ENCODE measurements at places on chromosomes 11 and 22.
A peak's percentile ranks its signal among the peaks of the same experiment; 100 is the strongest.

DNA sequence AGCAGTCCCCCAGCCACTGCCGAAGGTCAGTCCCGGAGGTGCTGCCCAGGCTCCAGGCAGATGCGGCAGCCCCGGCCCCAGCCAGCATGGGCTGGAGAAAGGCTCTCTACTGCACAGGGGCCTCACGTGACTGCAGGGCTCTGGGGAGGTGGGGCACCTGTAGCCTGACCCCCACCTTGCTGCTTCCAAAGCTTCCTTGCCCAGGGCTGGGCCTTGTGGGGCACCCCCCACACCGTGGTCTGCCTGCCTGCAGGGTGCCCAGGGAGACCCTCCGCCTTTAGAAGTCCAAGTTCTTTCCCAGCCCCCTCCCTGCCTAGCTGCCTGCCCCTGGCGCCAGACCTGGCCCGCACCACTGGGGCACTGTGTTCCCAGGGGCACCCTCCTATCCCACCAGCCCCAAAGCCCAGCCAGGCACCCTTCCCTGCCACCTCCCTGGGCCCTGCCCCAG, 28.4 kb upstream of the TXNRD2 start:
- DNase-seq, result no peak

DNA sequence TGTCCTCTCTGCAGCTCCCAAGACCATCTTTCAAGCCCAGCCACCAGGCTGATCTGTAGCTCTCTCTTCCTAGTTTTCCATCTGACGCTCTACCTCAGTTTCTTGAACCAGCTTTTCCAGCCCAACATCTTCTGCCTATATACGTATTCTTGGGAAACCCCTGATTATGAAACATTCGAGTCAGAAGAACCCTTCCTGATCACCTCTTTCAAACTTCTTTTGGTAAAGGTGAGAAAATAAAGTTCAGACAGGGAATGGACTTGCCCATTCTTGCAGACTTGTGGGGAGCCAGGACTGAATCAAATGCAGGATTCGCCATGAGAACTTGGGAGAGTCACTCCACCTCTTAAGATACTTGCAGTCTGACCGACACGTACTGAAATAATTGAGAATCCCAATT, 169.5 kb upstream of the NARS2 start:
- DNase-seq, result no peak

DNA sequence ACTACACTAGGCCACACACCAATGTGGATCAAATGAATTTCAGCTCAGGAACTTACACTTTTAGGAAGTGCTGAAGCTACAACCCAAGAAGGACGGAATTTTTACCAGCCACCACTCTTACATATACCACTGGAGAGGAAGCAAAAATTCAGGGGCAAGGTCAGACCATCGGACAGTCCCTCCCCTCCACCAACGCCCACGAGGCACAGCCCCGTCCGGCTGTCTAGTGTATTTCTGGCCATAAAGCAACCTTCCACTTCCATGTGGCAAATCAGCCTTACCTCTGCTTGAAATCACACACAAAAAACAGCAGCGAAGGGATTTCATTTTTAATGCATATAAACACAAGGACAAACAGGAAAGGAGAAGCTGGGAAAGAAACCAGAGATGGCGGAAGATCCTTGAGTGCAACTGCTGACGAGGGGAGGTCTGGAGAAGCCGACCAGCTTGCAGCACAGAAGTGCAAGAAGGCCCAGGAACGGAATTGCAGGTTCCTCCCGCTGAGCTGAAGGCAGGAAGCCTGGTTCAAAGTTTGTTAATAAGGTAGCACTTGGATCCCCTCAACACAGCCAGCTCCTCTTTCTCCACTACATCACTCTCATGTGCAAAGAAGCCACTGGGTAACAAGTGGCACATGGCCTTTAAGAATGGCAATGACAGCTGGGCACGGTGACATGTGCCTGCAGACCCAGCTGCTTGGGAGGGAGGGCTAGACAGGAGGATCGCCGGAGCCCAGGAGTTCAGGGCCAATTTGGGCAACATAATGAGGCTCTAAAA, 71.5 kb downstream of the SHANK2 start:
- no peak for DNase-seq

DNA sequence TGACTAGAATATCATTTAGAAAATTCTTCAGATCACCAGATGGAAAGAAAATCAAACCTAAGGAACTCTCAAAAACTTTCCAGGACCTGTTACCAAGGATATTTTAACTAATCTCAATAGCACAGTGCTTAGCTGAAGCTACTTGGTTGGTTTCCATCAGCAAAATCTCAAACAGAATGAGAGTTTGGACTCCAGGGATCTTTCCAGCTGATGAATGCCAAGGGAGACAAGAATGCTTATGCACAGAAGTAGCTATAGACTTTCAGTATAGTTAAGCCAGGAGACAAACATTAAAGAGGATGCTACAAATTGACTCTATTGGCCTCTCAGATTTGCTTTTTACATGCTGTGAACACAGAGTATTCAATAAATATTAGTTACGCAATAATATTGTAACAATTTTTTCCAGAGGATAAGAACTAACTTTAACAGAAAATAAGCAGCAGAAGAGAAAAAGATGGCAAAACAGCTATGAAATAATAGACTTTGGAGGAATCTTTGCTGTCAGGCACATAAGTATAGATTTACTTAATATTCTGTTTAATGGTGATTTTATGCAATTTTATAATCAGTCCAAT, 331.4 kb downstream of the DLG2 start:
- DNase-seq, result no peak

DNA sequence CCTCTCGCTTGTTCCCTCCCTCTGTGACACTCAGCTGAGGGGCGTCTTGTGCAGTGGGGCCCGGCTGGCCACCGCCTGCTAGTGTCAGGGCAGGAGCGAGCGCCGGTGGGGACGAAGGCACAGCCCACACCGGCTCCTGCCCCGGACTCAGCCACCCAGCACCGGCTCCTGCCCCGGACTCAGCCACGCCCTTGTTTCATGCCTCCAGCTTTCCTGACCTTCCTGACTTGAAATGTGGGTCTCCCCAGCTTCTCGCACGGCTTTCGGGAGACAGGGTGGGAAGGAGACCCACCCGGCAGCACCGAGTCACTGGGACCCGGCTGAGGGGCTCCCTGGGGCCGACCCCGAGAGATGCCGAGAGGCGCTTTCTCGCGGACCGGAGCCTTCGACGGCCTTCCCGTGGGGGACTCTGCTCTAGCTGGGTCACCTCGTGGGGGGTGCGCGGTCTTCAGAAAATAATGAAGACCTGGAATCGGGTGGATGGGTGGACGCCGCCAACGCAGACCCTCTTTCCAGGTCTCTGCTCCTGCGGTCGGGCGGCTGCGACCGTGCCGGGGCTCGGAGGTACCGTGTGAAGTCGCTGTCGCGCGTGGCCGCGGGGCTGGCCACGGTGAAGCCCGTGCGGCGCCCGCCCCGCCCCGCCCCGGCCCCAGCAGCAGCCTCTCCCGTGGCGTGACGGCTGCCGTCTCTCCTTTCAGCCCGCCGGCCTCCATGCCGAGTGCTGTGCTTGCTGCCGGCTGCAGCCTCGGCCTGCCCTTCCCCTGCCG, 10.2 kb downstream of the GLB1L2 start:
- DNase-seq, result no peak

- DNase-seq, result peak; percentile 64
These were observed at the start of gene TBC1D10A for GRCh38 chr22:30326706-30327362. TSS of gene TBC1D10A (minus strand) at chr22:30326941. CDS start at chr22:30326881, 60 bp downstream.

GRCh38 chr11:96205460-96205809, 137.6 kb downstream of the MAML2 start:
- DNase-seq, result no peak

GRCh38 chr11:118142081-118142480, 10.5 kb downstream of the SCN4B start:
- no peak for DNase-seq

GRCh38 chr11:122365610-122366360, 249.8 kb upstream of the BLID start:
- DNase-seq, result no peak

GRCh38 chr22:37051391-37052385, at the start of gene KCTD17:
TSS of gene KCTD17 (plus strand) at chr22:37051742. CDS start at chr22:37051761, 19 bp downstream.
- DNase-seq, result no peak

DNA sequence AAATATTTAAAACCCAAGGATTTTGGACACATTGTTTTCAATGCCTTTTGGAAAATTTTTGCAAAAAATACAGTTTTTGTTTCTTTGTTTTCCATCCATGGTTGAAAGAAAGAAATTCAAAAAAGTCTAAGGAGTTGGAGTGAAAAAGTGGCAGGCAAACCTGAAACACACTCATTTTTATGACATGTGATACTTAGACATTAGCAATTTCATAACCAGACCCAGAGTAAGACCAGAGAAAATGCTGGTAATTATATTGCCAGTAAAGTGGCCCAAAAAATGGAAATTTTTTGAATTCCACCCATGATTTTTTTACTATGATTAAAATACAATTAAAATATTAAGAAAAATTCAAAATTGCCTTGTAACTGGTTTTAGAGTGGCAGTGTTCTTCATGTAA, 128.2 kb downstream of the SLC17A6 start:
- no peak for DNase-seq

- DNase-seq, result no peak
These were observed 3.7 kb downstream of the RPS3 start for GRCh38 chr11:75403037-75403436.

DNA sequence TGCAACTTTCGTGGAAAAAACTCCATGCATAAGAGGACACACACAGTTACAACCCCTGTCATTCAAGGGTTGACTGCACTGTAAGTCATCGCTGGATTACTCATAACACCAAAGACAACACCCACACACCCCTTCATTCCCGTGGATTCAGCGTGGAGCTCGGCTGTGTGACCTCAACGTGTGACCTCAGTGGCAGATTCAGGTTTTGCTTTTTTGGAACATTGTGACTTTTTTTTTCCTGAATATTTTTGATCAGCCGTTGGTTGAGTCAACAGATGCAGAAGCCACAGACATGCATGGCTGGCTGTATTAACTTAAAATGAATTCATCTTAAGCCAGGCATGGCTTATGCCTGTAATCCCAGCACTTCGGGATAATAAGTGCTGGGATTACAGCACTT, 19.7 kb upstream of the MUC5AC start:
- DNase-seq, result no peak

DNA sequence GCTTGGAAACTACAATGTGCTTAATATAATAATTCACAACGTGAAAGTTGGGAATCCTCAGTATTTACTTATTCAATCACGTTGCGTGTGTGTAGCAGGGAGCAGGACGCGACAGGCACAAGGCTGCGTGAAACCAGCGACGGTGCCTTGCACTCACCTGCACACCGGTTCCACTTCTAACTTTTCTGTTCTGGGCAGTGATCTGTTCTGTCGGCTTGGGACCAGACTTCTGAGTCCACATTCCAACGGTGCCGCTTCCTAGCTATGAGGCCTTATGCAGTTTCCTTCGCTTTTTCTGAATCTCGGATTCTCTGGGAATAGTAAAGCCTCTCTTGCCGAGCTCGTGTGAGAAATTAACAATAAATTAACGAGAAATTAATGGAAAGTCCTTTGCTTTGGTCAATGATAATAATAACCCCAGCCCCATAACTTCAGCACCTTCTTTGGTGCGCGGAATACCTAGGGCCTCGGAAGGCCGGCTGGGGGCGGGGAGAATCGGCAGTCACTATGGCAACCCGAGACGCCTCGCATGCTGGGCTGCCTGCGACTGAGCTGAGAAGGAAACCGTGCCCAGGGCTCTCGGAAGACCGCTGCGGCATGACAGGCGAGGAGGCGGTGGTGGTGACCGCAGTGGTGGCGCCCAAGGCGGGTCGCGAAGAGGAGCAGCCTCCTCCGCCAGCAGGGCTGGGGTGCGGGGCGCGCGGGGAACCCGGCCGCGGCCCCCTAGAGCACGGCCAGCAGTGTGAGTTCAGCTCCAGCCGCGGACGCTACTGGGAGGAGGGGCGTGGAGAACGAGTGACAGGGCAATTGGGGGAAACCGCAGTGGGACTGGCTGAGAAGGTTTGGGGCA, at the start of gene C11orf97:
C11orf97 (plus strand) TSS at position 530 of the 850 bp plus-strand sequence; CDS start at position 598, 68 bp downstream.
- no peak for DNase-seq

GRCh38 chr11:132623511-132623910, 908.8 kb downstream of the OPCML start:
- DNase-seq, result no peak

DNA sequence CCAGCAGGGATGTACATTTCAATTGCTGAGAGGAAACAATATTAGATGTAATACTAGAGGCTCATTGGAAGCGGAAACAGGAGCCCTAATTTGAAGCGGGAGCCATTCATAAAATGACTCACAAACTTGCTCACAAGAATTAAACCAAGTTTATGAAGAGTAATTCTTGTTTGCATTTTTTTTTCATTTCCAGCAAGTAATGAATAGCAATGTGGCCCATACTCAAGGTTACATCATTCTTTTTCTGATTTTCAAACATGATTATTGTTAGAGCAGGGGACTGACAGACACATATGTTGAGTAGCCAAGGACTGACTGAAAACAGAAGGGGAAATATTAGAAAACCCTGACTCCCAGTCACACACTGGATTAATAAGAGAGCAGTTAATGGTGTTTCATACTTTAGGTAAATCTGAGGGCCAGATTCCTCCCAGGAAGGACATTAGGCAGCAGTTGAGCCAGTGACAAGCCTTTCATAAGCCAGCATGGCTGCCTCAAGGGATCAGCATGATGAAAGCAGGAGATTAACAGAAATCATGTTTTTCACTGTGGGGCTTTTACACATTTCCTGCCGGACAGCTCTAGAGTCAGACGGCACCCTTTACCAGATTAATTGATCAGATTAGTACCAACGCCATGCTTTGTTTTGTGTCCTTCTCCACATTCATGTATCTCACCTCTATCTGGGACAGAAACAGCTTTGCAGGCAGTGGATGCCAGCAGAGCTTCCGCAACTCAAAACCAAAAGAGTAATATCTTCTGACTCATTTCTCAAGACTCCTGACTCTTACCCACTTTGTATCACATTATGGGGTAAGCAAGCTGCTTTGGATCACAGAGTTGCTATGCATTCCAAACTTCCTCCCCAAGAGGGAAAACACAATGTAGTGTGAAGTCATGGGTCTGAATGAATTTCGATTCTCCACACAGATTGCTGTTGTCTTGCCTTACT, 831.6 kb downstream of the KCNA4 start:
- peak; percentile 86 for DNase-seq

DNA sequence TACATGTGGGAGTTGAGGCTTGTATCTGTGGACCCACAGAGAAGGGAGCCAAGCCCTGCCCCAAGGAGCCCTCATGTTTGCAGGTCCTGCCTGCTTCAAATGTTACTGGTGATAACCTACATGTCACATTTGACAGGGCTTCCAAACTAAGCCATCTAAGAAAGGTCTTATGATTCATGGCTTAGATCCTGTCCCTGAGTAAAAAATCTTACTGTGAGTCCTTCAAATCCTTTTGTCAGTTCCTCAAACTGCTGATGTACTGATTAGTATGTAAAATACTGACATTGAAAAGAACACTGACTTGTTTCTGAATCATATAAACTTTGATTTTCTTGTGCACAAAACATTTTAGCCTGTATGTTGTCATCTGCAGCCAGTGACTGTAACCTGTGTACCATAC, 1.0 kb upstream of the PANX1 start:
- DNase-seq, result no peak

DNA sequence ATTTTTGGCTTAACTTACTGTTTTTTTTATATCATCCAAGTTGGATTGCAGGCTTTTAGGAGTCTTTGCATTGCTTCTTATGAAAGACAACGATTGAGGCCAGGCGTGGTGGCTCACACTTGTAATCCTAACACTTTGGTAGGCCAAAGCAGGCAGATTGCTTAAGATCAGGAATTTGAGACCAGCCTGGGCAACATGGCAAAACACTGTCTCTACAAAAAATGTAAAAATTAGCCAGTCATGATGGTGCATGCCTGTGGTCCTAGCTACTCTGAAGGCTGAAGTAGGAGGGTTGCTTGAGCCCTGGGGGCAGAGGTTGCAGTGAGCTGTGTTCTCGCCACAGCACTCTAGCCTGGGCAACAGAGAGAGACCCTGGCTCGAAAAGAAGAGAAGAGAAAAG, 56.6 kb downstream of the BID start:
- DNase-seq, result no peak

GRCh38 chr11:59009661-59010060, 70.4 kb downstream of the GLYATL1 start:
- DNase-seq, result no peak

All from retinal pigment epithelial cell (primary cell).